NCI-H2081 treated with DMSO at 0.1 percent for 48 hours (cell line): ENCODE measurements at places on chromosomes 12 and 14.

- DNase-seq = no peak
Observed at GRCh38 chr14:101810897-101811621, 49.5 kb downstream of the PPP2R5C start.

DNA sequence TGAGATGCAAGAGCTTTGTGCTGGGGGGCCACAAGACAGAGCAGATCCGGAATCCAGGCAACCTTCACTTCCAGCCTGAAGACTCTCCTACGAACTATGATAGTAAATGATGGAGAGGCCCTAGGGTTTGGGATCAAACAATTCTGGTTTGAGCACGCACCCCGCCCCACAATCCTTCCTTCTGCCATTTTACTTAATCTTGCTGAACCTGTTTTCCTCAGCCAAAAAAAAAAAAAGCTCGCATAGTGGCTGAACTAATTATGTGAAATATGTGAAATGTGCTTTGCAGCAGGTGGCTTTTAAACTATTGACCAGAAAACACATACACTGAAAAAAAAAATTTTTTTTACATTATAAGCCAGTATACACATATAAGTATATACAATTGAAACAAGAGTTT lies 667 bp upstream of the ITFG2 start:
- no peak for DNase-seq

GRCh38 chr12:16189849-16190248 lies 87.6 kb downstream of the SLC15A5 start:
- peak; percentile 83 for DNase-seq

GRCh38 chr12:115474539-115475353 lies 790.8 kb upstream of the TBX3 start:
- no peak for DNase-seq

- DNase-seq = no peak
Observed at GRCh38 chr12:57309420-57309819, 58.4 kb upstream of the STAC3 start.

GRCh38 chr14:68808696-68809480 lies 16.0 kb upstream of the ZFP36L1 start:
- DNase-seq = no peak

DNA sequence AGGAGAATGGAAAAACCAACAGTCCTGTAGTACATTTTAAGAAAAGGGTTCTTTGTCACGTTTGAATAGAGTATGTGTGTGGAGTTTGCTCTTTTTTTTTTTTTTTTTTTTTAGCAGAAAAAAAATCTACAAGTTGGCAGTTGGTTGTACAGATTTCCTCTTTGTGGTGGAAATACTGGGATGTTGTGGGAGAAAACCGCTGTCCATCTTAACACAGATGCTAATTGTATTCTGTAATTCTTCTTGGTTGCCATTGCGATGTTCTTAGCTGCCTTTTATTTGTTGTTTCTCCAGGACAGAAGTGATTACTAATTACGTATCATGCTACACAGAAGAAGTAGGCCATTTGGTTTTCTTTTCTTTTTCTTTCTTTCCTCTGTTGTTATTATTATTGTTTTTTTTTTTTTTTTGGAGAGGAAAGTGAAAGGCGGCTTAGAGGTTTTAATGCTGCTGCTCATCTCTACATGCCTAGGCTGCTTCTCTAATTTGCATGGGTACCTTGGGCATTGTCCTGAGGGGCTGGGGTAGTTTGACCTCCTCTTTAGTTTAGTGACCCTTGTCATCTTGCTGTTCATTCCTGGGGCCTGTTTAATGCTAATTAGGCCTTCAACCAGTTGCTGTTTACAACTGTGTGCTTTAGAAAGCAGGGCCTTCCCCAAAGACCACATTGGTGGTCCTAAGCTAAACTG lies 94.7 kb downstream of the TMTC2 start:
- DNase-seq = no peak

- DNase-seq = no peak
Observed at GRCh38 chr14:57847096-57847495, 18.8 kb downstream of the SLC35F4 start.

DNA sequence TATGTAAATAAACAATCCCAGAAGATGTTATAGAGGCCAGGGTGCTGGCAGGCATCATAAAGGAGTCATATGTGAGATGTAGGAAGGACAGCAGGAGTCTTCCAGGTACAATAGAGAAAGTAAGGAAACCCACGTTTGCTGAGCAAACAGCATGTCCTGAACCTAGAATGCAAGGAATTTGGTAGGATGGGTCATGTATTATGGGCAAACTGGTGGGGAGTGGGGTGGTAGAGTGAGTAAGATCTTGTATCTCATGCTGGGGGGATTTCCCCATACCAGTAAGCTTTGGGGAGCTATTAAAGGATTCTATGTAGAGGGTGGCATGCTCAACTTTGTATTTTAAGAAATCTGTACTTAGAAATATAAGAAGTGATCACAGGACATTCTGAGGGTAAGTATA lies 41.0 kb downstream of the CDKL1 start:
- no peak for DNase-seq

- DNase-seq = no peak
Observed at GRCh38 chr12:114414031-114414865, 8.3 kb upstream of the TBX5 start.
